AG09319 (cell line): ENCODE measurements at places on chromosomes 2 and 18.

GRCh38 chr2:188931361-188931760 lies 42.8 kb upstream of the COL3A1 start:
- DNase-seq: no peak

GRCh38 chr2:75607400-75607798 lies 39.2 kb upstream of the MRPL19 start:
- no peak for DNase-seq

DNA sequence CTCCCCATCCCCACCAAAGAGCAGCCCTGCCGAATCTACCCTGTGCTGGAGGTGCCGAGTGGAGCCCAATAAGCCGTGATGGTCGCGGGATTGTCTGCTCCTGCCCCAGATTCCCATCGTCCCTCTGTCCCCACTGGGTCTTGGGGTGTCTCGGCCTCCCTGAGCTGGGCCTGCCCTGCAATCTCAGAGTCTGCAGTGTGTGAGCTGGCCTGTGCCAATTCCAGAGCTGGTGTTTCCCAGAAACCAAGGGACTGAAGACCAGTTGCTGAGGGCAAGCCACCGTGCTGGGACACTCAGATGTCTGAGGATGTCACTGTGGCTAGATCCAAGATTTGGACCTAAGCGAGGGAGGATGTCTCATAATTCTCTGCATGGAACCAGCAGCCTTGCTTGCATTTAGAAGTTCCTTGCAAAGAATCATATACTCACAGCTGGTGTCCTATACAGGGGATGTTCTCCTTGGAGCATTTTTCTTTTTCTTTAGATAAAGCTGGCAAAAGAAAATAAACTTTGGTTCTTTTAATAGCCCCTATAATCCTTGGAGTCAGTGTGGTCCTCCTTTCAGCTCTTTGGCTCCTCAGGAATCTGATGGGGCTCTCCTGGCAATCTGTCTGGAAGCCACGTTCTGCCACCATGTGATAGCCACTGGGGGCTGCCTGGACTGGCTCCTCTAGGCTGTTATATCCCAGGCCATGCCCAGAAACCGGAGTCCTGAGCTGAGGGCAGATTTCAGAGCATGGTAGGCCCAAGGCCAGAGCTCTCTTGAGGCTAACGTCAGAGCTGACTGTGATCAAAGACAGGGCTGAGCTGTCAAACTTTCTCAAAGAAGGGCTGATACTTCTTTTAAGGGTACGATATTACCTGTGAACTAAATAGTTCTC lies 140.1 kb upstream of the HAAO start:
- DNase-seq: no peak

DNA sequence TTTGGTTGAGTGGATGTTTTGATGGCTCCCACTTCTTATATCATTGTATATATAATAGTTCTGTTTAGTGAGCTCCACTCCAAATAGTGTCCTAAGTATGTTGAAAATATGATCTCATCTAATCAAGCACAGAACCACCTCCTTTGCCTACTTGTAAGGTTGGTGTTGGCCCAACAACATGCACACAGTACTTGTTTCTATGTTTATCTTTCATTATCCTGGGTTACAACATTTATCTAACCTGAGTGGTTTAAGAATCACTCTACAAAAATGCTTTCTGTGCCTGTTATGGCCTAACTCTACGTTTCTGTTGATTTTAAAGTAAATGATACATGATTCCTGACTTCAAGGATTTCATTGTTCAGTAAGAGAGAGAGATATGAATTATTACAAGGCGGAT lies 281.9 kb downstream of the FIGN start:
- DNase-seq: no peak

DNA sequence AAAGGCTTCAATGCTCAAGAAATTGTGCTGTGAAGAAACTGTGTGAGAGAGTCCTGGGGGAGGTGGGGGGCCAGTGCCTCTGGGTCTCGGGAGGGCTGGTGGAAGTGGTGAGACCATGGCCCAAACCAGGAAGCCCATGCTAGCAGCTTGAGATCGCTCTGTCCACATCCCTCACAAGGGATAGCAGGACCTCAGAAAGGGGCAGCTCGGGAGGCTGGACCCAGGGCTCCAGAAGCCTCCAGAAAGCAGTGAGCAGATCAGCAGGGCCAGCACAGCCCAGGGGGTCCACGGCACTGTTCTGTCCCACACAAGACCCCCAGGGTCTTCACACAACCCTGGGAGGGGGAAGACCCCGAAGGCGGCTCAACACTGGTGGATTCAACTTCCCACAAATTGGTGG lies 24.1 kb downstream of the ST8SIA5 start:
- DNase-seq: no peak

GRCh38 chr2:68839260-68839833 lies 31.9 kb downstream of the BMP10 start:
- DNase-seq: no peak

DNA sequence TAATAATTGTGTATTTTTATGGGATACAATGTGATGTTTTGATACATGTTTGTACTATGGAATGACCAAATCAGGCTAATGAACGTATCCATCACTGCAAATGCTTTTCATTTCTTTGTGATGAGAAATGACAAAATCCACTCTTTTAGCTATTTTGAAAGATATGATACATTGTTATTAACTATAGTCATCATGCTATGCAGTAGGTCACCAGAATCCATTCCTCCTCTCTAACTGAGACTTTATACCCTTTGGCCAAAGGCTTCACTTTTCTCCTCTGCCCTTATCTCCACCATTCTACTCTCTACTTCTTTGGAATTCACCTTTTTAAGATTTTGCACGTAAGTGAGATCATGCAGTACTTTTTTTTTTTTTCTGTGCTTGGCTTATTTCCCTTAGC lies 44.5 kb upstream of the TMEM17 start:
- no peak for DNase-seq

GRCh38 chr2:4765787-4766530 lies 926.2 kb upstream of the SOX11 start:
- no peak for DNase-seq

- DNase-seq: no peak
Observed at GRCh38 chr2:231810905-231811304, 24.7 kb downstream of the COPS7B start.

DNA sequence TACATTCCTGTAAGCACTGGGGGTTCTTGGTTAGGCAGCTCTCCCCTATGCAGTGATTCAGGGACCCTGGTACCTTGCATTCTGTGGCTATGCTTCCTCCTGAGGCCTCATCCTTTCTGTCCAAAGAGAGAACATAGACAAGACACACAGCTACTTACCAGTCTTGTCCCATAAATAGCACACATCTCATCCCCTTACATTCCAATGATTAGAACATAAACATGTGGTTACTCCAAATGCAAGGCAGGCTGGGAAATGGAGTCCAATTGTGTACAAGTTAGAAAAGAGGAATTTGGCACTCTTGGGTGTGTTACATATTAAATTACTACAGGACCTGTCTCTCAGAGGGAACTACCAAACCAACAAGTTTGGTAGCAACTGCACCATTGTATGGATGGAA lies 171.3 kb downstream of the ARHGAP15 start:
- no peak for DNase-seq

DNA sequence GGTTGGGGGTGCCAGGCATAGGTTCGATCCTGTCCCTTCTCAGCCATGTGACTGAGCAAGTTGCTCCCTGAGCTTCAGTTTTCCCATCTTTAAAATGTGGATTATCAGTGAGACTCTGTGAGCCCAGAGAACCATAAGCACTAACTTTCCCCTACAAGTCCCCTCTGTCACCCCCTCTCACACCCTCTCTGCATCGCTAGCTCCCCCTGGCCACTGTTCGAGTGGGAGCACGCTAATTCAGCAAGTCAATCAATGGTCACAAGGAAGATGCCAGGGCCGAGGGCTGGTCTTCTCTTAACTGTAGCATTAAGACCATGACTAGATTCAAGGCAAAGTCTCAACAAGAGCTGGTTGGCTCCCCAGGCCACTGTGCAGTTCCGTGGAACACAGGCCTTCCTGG lies 66.2 kb downstream of the BCL2L11 start:
- DNase-seq: no peak

DNA sequence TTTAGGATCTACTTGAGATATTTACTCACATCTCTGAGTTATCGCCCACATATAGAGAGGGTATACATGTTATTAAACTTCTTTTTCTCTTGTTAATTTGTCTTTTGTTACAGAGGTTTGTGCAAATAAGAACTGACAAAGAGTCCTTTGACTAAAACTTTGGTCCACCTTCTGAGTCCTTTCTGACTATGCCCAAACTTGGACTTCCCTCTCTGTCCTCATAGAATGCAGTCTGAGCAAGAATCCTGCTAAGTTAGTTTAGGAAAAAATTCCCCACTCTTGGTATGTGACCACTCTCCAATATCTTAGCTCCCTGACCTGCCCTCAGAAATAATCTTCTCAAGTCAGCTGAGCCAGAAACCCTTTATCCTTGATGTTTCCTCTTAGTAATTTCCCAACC lies 257.5 kb upstream of the REG3G start:
- DNase-seq: no peak

DNA sequence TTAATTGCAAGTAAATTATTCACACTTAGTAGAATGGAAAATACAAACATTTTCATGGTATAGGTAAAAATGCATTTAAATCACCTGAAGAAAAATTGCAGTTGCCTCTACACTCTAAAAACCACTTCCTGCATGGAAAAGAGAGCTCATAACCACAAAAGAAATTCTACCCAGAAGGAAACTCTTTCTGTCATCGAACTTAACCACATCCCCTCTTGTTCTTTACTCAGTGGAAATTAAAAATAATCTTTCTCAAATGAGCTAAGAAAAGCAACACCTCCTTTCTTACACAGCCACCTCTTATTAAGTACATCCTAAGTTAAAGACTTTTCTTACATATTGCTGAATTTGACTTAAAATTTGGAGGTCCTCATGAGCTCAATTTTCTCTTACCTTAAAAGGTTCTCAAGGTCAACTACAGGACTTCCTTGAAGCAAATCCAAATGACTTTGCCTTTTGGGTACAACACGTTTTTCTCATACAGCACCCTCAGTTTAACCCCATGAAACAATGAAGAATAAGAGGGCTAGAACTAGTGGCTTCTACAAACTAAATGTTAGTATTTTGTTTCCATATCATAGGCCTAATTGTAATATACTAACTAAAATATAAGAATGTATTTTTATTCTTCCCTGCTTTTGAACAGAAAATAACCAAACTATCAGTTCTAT lies 109.1 kb upstream of the CRIM1 start:
- no peak for DNase-seq

DNA sequence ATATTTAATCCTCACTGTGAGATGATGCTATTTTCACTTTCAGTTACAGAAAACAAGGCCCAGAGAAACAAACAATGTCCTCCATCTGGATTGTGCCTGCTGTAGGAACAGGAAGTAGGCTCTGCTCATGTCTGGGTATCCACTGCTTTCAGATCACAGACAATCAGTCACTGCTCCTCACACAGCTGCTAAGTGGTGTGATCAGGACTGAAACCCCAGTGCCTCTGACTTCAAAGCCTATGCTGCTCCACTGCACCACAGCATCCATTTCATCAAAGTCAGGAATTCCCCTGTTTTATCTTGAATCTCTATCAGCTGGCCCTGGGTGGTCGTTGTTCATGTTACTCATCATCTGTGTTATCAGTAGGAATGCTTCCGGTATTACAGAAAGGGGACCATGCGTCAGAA lies 303.8 kb upstream of the TRIB2 start:
- no peak for DNase-seq

GRCh38 chr2:225614915-225615314 lies 215.4 kb downstream of the NYAP2 start:
- no peak for DNase-seq

GRCh38 chr18:8900552-8900951 lies 195.2 kb downstream of the MTCL1 start:
- DNase-seq: no peak

- no peak for DNase-seq
Observed at GRCh38 chr2:132747046-132747445, 77.0 kb upstream of the LYPD1 start.

DNA sequence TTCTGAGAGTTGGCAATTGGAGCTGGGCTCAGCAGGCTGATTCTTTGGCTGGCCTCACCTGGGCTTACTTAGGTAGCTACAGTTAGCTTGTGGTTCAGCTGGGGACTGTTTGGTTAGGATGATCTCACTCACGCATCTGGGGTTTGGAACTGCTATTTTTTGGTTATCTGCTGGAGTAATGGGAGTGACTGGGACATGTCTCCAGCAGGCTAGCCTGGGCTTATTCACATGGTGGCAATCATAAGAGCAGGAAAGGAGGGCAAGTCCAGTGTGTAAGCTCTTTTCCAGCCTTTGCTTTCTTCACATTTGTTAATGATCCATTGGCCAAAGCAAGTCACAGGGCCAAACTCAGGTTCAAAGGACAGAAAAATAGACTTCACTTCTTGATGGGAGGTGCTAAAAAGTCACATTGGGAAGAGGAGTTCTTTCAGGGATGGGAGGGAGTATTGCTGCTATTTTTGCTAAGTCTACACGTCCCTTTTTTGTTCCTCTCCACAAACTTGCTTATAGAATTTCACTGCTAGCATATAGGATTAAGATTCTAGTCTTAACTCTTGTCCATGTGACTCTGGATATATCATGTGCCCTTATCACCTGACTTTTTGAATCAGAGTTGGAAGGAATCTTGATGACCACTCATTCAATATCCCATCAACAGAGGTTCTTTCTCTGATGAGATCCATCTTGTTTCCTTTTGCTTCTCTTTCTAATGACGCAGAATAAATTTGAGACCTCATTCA lies 174.0 kb downstream of the ZFP36L2 start:
- no peak for DNase-seq

DNA sequence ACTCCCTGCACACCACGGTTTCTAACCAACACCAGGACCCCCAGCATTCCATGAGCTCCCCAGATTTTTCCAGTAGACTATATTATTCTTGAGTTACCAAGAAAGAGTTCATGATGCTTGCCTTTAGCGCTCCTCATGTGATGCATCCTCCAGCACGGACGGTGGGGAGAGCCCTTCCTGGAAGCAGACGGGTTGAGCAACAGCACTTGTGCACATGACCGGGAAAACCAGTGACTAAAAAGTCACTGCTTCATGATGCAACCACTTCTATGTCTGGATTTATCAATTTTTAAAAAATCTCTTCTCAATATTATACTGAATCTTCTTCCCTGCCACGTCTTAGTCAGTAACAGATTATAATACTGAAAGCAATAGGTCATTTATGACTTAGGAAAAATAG lies 20.4 kb upstream of the DOK6 start:
- DNase-seq: no peak

GRCh38 chr18:35730691-35731370 lies 149.3 kb downstream of the GALNT1 start:
- no peak for DNase-seq

DNA sequence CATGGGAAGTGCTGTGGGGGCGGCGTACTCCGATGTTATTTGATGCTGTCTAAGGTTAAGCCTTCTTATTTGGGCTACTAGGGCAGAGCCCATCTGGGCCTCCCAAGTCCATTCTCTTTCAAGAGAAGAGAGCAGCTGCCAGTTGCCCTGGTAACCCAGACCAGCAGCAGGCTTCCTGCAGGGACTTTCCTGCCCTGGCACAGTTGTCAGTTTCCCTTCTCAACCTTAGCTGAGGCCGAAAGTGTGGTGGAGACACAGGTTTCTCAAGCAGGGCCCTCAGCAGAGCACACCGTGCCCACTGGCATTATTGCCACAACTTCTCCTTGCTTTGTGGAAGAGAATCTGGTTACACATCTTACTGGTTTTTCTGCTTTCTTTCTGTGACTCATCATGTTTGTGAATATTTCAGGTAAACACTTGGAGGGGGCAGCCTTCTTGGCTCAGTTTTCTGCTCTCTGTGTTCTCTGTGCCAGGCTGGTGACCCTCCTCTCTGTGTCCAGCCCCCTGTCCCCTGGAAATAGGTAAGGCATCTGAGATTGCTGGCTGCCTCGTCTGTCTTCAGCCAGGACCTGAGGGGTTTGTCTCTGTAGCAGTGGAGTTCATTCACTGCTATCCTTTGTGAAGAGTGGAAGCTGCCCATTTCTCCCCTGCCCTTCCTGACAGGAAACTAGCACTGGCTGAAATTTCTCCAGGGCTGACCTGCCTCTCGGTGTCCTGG lies 111.0 kb downstream of the B3GNT2 start:
- DNase-seq: no peak
